ENCODE measurements at places on chromosomes 12 and 14.

- DNase-seq, result no peak
Measured at GRCh38 chr14:43249591-43249990, 1257.5 kb downstream of the FSCB start.

- no peak for DNase-seq
Measured at GRCh38 chr14:94145902-94146527, 16.6 kb upstream of the IFI27L2 start.

GRCh38 chr12:43167691-43168090 lies 384.3 kb downstream of the ADAMTS20 start:
- DNase-seq, result no peak

DNA sequence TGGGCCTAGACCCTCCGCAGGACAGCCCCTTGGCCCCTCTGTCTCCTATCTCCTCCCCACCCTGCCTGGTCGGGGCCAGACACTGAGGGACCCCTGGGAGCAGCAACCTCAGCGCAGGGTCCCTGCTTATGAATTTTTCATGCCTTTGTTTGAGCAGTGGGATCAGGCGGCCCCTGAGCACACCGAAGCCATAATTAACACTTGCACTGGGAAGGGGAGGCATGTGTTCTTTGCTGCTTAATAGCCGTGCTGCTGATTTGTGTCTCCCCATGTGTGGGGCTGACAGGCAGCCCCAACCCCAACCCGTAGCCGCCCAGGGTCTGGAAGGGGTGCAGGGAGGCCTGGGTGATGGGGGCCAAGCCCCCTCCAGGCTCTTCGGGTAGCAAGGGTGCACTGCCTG lies 52.7 kb downstream of the FBRSL1 start:
- DNase-seq, result no peak

DNA sequence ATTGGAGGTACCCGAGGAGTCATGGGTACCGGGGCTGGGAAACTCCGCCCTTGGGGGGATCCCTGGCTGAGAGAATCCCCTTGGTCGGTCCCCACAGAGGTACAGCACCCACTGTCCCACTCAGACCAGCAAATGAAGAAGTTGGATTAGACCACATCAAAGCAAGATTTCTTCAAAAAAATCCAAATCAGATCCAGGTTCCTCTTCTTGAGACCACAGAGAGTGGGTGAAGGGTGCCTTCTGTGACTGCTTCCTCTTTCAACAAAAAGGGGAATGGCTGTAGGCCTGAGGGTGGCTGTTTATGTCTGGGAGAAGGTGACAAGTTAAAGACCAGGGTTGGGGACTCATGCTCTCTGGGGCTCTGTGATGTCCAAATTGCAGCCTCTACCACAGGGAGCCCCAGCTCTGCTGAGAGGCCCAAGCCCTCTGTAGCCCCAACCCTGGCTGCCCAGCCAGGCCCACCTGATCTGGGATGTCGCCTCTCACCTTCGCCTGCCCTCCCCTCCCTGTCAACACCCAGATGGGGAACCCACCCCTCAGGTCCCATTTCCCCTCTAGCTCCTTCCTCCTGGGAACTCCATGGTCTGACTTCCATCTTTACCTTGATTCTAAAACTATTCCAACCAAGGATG lies 50.9 kb downstream of the ZFP36L1 start:
- no peak for DNase-seq

All from stimulated activated CD4-positive, alpha-beta T cell treated with anti-CD3 and anti-CD28 coated beads, TNF-alpha, amount 100 ng/mL, for 4 hours (primary cell).